ENCODE measurements at places on chromosomes 2 and 18. TPM values are rescaled to one million over a fixed set of nuclear protein-coding genes. Genes with fewer than 3 reads are reported as not detected.

GRCh38 chr18:74516271-74517235, 17.7 kb upstream of the CNDP1 start:
- no peak for DNase-seq

GRCh38 chr2:149075853-149076252, 37.4 kb downstream of the LYPD6B start:
- DNase-seq, result no peak

DNA sequence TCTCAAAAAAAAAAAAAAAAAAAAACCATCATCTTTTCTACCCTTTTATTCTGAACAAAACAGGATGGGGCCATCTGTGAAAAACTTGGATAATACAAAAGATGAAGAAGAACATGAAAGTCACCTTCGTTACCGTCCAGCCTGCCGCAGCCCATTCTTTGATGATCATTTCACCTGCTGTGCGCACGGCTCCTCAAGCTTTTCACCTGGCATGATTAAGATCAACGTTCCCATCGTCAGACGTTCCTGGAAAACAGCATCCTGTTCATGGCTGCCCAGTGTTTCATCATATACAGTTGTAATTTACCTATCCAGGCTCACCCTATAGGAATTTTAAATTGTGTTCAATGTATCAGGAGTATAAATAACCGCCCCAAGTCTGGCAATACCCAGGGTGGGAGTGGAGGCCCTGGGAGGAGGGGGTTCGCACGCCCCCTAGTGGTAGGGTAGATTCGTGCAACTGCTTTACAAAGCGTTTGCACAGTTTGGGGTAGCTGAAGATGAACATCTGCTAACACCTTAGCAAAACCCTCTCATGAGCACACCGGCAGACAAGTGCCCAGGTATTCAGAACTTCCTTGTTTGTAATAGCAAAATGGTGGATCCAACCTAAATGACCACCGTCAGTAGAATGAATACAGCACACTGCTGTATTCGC, 49.0 kb upstream of the GLI2 start:
- DNase-seq, result no peak

- DNase-seq, result peak; percentile 80
Measured at GRCh38 chr2:188623995-188624643, 332.4 kb downstream of the GULP1 start.

DNA sequence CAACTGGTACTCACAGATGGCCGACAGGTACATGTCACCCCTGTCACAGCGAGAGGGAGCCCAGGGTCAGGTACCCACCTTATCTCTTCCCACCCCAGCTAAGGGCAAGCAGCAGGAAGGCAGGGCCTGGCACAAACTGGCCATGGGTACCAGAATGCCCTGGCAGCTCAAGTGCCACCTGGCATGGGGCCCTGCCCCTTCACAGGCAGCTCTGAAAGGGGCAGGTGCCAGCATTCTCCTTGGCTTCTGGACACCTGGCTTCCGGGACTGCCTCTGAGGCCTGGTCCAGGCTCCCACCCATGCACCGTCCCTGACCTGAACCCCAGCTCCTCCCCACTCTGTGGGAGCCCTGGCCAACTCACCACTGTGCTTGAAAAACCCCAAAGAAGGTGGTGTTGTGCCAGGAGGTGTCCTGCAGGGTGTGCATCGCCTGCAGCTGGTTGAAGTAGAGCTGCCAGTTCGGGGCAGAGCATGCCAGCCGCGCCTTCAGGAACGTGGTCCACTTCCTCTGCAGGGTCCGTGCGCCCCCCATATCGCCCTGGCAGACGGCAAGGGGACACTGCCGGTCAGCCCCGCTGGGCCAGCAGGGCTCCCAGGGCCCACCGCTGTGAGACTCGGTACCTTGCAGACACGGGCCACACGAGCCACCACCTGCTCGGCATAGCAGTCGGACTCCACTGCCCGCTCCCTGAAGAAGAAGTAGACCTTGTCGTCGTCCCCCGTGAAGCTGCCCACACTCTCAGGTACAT, 5.4 kb downstream of the SEMA4C start:
- DNase-seq, result no peak

The TEX44 gene
- total RNA-seq, result not detected

The FAM228A gene
- not detected for total RNA-seq

- DNase-seq, result no peak
Measured at GRCh38 chr2:182163878-182164277, 178.2 kb downstream of the PPP1R1C start.

The GCG gene
- not detected for total RNA-seq

GRCh38 chr18:35693829-35694228, 112.3 kb downstream of the GALNT1 start:
- DNase-seq, result no peak

DNA sequence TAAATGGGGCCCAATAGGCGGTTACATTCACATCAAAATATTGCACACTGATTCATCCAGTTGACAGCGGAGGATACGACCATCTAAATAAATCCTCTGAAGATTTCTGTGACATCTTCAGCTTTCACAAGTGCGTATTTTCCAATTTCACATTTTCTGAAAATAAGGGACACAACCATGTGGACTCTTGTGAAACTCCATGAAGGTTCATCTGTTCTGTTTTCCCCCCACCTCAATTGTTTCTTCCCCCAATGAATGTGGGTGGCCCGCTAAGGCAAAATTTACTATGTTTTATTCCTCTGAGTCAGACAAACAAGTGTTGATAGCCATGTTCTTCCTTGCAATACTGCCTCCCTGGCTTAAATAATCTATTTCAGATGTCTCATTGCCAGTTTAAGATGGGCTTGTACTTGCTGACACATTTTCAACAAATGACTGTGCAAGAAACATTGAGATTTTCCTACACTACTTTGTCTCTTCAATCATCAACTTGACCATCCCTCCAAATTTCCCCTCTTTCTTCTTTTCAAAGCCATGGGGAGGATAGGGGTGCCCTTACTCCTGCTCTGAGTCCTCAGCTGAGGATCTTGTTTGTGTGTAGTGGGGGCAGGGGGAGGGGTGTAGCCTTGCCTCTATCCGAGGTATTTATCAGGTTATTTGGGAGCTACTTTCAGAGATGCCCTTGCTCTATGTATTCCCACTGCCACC, 78.2 kb downstream of the BCL11A start:
- DNase-seq, result no peak
